ENCODE measurements at places on chromosomes 3 and 15. TPM values are rescaled to one million over a fixed set of nuclear protein-coding genes. Genes with fewer than 3 reads are reported as not detected.

GRCh38 chr15:100461049-100461448, 67.7 kb downstream of the CERS3 start:
- no peak for DNase-seq

GRCh38 chr15:77409259-77410156, 10.4 kb downstream of the PEAK1 start:
- no peak for DNase-seq

DNA sequence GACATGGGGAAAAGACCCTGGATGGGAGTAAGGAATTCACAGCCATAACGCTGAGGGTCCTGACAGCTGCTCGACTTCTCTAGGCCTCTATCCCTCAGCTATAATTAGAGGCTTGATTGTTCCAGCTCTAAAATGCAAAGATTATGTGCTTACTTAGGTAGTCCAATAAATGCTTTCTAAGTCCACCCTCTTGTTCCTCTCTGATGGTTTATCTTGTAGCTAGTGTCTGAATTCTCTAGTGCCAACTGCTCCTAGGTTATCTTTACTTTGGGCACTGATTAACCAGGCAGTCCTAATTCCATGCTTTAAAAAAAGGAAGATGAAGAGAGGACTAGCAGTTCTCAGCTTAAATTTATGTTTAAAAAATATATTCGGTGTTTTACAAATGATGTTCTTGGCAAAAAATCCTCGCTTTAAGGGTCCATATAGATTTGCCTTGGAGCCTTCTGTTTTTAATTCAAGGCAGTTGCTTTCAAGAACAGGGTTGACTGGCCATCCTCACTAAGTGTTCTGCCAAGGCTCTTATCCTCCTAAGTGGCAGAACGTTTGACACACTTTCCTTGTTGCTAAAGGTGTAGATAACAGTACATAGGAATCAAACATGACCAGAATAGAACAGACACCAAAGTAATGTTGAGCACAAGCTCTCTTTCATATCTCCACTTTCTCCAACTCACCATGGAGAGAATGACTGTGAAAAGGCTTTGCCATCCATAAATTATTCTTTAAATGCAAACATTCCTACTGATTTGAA, 60.6 kb downstream of the THRB start:
- no peak for DNase-seq

DNA sequence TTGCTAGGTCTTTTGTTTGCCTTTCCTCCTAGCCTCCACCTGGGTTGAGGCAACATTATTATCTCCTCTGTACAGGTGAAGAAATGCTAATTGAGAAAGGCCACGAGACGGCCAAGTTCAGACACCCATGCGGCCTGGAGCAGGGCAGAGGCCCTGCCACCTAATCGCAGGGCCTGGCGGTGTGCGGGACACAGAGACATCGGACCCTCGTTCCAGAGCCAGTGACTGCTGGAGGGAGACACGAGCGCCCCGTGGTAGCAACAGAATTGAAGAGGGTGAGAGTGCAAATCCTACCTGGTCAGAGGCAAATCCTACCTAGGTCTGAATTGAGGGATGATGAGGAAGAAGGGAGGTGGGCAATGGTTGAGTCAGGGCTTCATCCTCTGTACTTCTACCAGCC, 113.8 kb upstream of the MEF2A start:
- DNase-seq, result no peak

- peak; percentile 46 for DNase-seq
Observed at GRCh38 chr3:196792771-196793170, 53.1 kb downstream of the PAK2 start.

- DNase-seq, result no peak
Observed at GRCh38 chr3:62601238-62602070, 228.1 kb upstream of the FEZF2 start.

- no peak for DNase-seq
Observed at GRCh38 chr15:92116330-92116729, 262.8 kb downstream of the SLCO3A1 start.

DNA sequence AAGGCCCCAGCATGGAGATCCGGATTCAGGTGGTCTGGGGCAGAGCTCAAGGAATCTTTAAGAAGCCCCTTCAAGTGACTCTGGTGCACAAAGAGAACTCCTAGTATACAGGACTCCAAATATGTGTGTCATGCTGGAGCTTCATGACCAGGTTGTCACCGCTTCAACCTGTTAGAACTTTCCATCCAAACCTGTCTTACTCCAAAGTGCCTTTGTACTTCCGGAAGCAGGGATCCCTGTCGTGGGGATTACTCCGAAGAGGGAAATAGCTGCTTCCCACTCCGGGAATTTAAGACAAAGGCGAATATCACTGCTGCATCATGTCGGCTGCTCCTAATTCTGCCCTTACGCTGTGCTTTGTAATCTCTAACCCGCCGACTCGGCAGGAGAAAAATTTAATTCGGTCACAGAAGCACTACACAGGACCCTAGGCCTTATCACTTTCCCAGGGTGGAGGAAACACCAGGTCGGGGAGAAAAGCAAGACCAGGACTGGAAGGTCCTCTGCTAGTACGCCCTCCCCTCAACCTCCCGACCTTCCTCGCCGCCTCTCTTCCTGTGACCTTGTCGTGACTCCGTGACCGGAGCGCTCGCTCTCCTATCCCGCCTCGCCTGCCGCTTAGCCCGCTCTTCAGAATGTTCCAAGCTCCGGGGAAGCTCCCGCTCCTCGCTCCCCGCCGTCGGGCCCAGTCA, 730 bp downstream of the HIGD1A start:
- no peak for DNase-seq

DNA sequence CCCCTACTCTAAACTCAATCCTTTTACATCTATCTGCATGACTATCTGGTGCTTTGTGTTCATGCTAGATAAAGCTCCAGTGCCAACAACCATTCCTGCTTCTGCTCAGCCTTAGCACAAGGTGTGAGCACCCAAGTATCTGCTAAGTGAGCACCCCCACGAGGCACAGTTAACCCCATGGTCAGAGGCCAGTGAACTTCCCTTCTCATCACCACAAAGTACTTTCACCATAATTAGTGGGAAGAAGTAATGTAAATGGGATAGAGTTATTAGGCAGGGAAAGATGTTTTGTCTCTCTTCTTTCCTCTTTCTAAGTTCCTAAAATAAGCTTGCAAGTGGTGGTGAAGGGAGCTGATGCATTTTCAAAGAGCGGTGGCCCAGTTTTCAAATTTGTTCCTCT, 96.4 kb downstream of the ANO10 start:
- DNase-seq, result no peak

- DNase-seq, result no peak
Observed at GRCh38 chr3:46668591-46668990, 24.9 kb downstream of the ALS2CL start.

DNA sequence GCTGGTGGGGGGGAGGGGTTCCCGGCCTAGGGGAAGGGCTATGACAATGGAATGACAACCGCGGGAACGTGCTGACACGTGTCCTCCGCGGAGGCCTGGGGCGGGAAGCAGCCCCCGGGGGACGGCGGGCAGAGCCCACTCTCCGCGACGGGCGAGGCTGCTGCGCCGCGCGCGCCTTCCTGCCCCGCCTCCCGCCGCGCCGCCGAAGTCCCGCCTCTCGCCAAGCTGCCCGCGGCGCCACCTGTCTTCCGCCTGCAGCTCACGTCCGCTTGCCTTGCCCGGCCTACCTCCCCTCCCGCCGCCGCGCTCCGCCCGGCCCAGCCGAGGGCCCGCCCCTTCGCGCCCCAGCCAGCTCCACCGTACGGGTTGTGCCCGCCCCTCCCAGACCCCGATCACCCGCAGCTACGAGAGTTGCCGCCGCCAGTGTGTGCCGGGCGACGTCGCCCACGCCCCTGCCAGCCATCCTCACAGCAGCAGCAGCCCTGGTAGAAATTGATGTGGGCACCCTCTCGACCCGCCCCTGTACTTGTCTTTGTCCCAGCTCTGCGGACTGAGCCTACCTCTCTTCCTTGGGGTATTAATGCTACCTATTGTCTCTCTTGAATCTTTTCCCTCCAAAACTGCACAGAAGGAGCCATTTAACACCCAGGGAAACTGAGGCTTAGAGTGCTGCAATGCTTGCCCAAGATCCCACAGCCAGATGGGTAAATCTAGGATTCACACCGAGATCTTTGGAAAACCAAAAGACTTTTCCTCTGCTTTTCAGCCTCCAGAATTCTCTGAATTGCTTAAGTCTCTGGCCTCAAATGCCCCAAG, at the start of gene PARP16:
PARP16 (minus strand) TSS at position 180 of the 816 bp plus-strand sequence. CDS start 457 bp downstream, outside the sequence.
- peak; percentile 89 for DNase-seq

DNA sequence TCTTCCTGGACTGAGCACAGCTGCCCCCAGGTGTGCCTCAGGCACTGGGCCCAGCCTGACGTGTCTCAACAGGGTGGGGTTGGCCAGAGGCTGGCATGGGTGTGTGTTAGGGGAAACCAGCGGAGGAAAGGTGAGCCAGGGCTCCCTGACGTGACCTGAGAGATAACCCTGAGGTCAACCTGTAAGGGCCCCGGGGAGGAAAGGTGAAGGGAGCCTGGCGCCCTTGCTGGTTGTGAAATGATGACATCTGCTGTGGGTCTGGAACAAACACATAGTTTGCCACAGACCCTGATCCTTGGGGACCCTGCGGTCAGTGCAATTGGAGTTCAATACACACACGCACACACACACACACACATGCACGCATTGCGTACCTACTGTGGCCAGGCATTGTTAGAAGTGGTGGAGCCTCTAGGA, 100.2 kb upstream of the TLE3 start:
- DNase-seq, result no peak

DNA sequence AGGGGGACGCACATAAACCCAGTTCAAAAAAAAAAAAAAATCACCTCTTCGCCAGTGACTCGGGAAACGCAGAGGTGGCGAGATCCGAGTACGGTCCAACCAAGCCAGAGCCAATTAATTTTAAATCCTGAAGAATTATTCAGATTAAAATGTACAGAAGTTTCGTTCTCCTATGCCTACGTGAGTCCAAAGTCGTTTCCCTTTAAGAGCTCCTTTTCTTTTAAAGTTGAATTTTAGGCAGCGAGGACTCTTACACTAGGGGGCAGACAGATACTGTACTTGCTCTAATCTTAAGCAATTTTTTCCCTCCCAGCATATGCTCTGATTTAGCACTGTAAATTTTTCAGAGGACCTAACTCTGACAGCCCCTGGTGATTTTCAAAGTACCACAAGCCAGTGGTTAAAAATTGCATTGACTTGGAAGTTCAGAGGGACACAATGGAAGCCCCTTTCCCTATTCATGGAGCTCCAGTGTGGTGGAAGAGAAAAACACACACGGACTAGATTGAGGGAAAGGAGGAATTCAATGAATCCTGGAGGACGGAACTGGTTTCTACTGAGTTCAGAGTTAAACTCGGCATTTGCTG, 3.3 kb upstream of the NR2F2 start:
- peak; percentile 83 for DNase-seq

DNA sequence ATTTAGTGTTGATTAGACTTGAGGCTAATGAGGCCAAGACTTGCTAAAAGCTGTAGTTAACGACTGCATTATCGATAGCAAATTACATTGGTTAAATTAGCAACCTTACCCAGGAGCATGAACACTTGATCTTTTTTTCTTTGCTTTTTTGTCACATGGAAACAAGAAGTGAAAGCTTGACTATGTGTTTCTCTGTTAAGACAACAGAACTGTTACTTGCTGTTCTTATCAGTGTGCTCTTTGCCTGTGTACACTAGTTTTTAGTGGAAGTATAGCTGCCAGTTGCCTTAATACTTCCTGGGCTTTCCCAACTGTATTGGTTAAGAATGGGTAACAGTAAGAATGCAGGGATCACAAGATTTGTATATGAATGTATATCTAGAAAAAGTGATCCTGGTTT, 625.5 kb downstream of the NAALADL2 start:
- DNase-seq, result no peak

- peak; percentile 49 for DNase-seq
Observed at GRCh38 chr3:107222907-107223306, 154.3 kb upstream of the CCDC54 start.

- no peak for DNase-seq
Observed at GRCh38 chr3:9980251-9980650, 6.4 kb downstream of the EMC3 start.

- peak; percentile 13 for DNase-seq
Observed at GRCh38 chr3:65778968-65779367, 259.8 kb downstream of the MAGI1 start.

DNA sequence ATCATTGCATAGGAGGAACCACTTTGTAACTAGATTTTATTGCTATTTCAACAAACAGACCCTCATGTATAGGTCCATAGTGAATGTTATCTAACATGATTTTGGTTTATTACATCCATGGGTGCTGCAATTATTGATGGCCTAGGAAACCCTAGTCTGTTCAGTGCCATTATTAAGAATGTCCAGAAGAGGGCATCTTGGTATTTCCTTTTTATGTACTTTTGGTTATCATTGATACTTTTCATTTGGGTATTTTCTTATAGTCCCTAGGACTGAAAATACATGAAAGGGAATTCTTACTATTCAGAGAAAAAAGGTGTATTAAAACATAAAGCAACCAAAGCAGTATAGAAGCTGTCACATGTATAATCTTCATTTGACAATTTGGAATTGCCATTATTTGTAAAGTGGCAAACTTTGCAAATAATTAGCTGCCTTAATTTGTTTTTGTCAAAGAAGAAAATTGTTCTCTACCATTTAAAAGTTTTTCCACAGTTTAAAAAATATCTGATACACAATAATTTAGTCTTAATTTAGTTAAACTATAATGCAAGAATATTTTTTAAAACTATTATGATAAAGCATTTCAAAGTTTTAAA, 48.7 kb downstream of the CNOT10 start:
- peak; percentile 13 for DNase-seq

GRCh38 chr15:20340331-20340811, 201.2 kb downstream of the GOLGA6L6 start:
- DNase-seq, result no peak

DNA sequence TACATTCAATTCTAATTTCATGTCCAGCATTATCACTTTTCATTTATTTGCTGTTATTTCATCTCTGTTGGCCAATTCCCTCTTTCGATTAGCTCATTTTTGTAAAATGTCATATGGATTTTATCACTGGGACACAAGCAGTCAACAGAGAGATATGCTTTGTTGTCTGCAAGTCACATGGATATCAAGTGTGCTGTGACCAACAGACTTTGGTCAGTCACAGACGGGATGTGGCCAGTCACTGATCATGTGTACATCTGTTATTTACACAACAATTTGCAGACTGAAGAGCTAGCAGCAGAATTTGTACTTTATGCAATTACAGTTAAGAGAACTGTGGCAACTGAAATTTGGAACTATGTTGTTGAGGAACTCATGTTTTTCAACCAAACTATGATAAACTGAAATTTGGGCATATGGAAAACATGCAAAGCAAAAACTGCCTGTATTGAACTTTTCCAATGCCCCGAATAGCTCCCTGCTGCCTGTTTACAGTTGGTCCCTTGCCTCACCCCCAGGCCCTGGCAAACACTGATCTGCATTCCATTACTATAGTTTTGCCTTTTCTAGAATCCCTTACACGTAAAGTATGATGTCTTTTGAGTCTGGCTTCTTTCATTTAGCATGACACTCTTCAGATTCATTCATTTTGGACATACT, 104.4 kb downstream of the RPL22L1 start:
- DNase-seq, result peak; percentile 80

Gene DLL4
- total RNA-seq, result 0.10 TPM

Gene SLC2A2
- total RNA-seq, result not detected

Gene FOXB1
- total RNA-seq, result not detected

Gene GHRL
- total RNA-seq, result not detected

Gene LMAN1L
- not detected for total RNA-seq

Gene UACA
- total RNA-seq, result 9.0 TPM

Gene LRRC15
- total RNA-seq, result 5.8 TPM

Gene AP3B2
- 0.14 TPM for total RNA-seq

Gene NTRK3
- 0.04 TPM for total RNA-seq

Gene MAP6D1
- 1.0 TPM for total RNA-seq

Data from H4 (cell line).